GM12891 (cell line): ENCODE measurements at places on chromosomes 2 and 18.

DNA sequence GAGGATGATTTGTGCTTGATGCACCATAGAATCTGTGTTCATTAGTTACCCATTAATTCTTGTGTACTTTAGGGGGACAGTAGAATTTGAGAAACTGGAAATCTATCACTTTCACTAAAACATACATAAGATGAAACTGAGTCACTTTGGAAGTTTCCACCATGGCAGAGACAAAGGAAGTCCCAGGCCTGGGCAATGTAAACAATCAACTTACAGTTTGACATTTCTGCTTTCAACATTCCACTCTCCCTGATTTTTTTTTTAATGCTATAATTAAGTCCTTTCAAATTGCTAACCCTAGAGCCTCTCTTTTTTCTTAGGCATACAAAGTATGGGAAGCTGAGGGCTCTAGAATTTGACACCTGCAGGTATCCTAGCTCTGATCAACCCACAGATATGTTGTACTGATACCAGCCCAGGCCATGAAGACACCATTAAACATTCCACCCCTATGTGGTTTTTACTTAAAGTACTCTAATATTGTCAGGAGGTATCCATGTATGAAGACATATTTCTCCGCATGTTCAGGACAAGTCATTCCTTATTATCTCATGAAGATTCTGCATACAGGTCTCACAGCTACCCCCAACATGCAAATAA is 88.5 kb upstream of the GLS start:
- no peak for DNase-seq

DNA sequence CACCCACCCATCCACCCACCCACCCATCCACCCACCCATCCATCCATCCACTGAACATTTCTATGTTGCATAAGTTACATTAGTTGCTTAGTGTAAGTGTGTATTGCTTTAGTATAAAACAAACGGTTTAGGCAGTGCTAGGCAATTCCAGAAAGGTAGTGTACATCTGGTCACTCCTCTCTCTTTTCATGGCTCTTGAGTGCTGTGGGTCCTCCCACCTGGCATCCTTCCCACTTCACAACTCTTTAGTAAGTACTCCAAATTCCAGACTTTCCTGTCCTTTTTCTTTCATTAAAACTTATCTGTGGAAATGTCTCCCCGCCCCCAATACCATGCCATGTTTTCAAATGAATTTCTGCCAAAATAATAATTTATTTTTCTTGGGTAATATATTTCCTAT is 122.5 kb downstream of the PLEKHM3 start:
- no peak for DNase-seq

DNA sequence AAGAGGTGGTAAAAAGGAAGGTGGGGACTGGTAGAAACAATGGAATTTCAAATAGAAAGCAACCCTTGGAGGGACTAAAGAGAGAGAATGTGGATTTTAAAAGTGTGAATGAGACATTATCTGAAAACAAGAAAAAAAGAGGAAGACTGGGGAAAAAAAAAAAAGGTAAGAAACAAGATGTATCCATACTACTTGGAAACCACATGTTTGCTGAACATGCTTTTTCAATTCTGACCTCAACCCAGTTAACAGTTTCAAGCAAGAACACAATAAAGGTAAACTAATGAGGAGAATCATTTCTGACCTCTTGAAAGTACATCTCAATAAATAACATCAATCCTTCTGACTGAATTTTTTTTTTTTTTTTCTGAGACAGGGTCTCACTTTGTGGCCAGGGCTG is 2.6 kb downstream of the FARSB start:
- no peak for DNase-seq

GRCh38 chr18:79750980-79751571 is 46.7 kb upstream of the KCNG2 start:
- no peak for DNase-seq

- DNase-seq, result no peak
Observed at GRCh38 chr2:62593825-62594224, 87.8 kb upstream of the TMEM17 start.

DNA sequence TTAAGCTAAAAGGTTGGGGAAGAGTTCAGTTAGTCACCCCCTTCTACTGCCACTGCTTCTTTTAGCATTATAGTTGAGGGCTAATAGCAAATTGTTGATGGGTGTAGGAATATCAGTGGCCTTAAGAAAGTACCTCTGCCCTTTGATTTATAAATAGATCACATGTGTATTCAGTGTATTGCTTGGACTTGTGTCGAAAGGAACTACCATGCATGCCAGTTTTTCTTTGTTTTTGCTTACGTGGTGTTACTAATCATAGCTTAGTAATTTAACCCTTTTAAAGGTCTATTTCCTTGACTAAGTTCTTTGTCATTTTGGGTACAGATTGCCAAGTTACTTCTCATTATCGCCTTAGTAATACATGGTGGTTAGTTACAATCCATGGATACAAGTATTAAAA is 85.6 kb downstream of the MIB1 start:
- no peak for DNase-seq

- DNase-seq, result no peak
Observed at GRCh38 chr2:238505892-238506280, 79.2 kb downstream of the ASB1 start.

DNA sequence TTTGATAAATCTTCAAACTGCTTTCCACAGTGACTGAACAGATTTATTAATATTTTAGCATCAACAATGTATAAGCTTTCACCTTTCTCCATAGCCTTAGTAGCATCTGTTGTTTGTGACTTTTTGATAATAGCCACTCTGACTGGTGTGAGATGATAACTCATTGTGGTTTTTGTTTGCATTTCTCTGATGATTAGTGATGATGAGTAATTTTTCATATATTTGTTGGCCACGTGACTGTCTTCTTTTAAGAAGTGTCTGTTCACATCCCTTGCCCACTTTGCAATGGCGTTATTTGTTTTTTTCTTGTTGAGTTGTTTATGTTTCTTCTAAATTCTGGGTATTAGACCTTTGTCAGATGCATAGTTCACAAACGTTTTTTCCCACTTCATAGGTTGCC is 952.9 kb downstream of the TRIB2 start:
- DNase-seq, result no peak

GRCh38 chr2:238507836-238508235 is 81.1 kb downstream of the ASB1 start:
- no peak for DNase-seq
